ENCODE measurements at places on chromosomes 7 and 10.

GRCh38 chr10:114031073-114031972 lies 12.3 kb upstream of the ADRB1 start:
- no peak for DNase-seq

DNA sequence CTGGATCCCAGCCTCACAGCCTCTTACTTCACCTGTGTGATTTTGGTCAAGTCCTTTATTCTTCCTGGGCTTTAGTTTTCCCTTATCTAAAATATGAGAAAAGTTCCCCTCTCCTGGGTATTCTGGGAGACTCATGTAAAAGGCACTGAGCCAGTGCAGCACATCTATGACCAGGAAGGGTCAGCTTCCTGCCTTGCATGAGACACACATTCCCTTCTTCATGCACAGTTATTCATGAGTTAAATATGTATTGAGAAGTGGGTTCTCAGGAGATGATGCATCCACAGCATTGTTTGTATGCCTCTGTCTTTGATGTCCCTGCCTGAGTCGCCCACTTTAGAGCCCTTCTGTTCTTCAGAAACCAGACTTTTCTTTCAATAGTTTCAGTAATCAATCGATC lies 33.3 kb downstream of the EGFR start:
- DNase-seq = no peak

DNA sequence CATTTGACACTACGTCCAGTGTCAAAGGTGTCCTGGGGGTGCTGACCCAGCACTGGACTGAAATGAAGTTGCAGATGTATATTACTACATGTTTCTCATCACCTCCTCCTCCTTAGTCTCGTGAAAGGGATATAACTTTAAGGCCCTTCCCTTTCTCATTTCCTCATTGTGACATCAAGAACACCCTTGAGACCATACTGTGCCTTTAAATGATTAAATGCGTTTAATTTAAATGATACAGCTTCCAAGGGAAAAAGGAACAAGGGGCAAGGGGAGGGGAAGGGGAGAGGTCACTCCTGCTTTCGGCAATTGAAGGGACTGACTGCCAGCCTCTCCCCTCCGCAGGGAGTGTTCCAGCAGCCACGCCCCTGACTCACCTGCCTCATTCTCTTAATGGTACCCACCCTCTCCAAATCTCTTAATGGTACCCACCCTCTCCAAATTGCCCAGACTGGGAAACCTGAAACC lies 80.5 kb upstream of the KMT2E start:
- no peak for DNase-seq

- DNase-seq = no peak
Observed at GRCh38 chr7:158923928-158924511, 67.7 kb downstream of the DYNC2I1 start.

DNA sequence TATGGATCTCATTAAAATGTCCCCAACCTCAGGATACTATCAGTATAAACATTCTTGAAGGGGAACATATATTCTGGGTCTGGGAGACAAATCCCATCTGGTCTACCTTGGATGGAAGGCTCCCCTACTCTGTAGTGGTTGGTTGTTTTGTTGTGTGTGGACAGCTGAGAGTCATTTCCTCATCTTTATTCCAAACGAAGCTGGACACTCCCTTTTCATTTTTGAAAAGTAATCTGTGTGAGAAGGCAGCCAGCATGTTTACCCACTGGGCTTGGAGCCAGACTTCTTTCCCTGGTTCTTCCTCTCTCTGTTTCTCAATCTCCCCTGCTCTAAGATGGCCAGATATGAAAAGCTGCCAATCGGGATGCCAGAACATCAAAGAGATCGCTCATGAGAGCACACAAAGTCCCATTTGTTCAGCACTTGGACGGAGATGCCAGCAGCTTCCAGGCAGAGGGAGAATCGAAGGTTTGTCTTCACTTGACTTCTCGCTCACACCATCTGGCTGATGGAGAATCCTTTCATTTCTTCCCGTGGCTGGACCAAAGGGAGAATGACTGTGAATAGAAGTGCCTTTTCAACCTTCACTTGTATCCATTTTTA lies 108.1 kb upstream of the AGR3 start:
- no peak for DNase-seq

DNA sequence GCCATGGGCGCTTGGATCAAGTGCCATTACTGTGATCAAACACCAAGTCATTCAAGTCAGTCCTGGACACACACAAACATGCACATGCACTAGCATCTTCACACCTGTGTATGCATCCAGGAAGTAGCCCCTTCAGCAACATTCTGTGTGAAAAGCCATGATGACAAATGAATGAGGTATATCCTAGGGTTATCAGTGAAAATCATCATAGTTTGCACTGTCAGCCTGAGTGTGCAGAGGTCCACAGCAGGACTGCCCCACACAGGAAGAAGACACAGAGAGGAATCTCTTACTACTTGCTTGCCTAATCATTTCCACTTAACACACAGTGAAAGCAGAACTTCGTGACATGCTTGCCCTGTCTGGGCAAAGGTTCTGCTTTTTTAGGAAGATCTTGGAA lies 184.0 kb upstream of the ADO start:
- DNase-seq = no peak

GRCh38 chr10:127402596-127403409 lies 146.3 kb upstream of the NPS start:
- DNase-seq = no peak

DNA sequence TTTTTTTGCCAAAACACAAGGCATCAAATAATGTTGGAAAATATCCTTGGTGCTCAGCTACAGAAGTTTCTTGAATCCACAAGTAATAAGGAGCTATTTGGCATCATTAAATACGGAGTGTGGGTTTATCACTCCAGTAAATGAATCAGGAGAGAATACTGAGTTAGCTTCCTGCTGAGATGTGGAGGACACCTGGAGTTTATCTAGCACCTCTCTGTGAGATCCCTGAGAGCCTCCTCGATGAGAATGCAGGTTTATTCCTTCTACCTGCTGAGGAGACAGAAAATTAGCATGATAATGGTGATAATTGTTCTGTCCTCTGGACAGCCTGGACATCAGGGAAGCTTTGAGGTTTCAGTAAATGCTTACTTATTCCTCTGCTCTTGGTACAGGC lies 40.5 kb downstream of the NRG3 start:
- DNase-seq = no peak

- no peak for DNase-seq
Observed at GRCh38 chr7:154343778-154344412, 291.7 kb downstream of the DPP6 start.

GRCh38 chr7:27166531-27167505 lies 1.5 kb upstream of the HOXA9 start:
- no peak for DNase-seq

DNA sequence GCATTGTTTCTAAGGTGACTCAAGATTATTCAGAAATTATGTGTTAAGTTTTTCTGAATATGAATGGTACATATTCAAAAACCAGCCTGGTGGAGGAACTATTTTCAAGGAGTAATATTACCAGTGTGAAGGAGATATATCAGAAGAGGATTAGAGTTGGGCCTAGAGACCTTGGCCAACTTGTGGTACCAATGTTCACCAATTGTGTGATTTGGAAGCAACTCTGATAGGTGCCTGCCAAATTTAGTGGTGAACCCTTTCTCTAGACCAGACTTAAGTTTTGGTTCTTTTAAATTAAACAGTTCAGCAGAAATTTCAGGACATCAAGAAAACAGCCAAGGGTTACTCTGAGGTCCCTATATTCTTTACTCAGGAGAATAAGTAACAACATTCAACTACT lies 88.6 kb downstream of the RNLS start:
- DNase-seq = no peak

DNA sequence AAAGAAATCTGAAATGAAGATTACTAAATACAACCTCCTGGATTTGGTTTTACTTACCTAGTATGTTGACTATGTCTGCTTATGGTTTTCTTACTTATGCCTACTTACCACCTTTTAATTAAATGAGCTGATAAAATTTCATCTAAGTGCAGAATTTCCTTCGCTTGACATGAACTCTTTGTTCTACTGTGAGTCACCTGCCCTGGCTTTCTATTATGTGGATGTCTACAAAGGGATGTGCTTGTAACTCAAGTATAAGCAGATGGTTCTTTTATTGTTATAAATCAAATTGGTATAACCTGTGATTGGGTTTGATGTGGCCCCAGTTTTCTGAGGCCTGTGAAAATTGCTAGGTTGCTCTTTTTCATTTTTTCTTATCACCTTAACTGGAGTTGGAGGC lies 389.1 kb upstream of the ANKRD30A start:
- DNase-seq = no peak

DNA sequence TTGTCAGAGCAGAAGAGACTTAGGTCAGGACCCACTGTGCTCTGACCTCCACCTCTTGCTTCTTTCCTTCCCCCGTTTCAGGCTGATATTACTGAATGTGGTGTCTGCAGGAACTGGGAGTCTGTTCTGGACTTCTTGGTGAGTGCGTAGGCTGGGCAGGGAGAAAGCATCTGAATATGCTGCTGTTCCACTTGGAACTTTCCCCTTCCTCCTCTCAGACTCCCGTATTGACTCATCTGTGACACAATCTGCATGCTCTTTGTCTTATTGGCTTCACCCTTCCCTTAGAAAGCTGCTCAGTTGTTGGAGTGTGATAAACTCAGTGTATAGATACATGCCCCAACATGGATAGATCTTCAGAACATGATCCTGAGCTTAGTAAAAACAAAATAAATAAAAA lies 137.6 kb upstream of the HABP2 start:
- no peak for DNase-seq

Measured in GM12891 (cell line).